Stimulated activated CD4-positive, alpha-beta T cell treated with anti-CD3 and anti-CD28 coated beads, Interleukin-12 subunit alpha, Interleukin-12 subunit beta, amount 100 ng/mL, for 24 hours (primary cell): ENCODE measurements at places on chromosomes 6 and 20.

- no peak for DNase-seq
These were observed 1.1 kb downstream of the MGME1 start for GRCh38 chr20:17969884-17970409.

DNA sequence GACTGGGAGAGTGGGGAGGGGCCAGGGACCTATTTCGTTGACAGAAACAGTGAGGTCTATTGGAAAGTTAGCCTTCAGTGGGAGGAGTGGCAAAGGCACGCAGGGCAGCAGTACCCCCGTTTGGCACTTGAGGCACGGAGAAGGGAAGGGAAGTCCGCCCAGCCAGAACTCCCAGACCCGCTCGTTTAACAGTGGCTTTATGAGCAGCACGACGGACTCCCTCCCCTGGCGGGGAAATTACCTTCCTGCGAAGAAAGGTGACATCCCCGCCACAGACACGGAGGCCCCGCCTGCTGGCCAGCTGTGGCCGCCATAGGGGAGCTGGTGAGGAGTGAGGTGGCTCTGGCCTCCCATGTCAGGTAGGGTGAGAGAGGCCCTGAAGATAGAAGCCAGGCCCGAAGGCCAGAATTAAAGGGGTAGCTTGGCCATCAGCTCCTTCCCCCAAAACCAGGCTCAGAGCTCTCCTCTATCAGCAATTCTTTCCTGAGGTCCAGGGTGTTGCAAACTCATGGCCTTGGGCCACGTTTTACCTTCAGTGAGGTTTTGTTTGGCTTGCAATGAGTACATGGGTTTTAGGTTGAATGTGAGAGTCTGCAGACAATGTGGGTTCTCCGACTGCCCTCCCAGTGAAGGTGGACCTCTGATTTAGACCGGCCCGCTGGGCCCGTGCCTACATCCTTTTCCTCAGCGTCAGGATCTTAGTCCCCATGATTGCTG, 123.7 kb downstream of the MRPL14 start:
- no peak for DNase-seq

DNA sequence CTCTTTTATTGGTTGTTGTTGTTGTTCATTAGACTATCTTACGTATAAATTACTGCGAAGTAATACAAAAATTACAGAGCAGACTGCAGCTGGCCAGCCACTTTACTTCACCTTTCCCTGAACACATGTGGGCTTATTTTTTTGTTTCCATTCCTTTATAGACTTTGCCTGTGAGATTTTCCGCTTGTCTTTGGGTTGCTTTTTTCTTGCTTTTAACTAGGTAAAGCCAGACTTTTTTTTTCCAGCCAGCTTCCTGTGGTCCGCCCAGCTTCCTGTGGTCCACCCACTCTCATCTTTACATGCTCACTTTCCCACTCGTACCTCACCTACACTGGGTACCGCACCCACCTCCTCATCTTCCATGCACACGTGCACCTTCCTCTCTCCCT, 79.0 kb downstream of the IPCEF1 start:
- no peak for DNase-seq

DNA sequence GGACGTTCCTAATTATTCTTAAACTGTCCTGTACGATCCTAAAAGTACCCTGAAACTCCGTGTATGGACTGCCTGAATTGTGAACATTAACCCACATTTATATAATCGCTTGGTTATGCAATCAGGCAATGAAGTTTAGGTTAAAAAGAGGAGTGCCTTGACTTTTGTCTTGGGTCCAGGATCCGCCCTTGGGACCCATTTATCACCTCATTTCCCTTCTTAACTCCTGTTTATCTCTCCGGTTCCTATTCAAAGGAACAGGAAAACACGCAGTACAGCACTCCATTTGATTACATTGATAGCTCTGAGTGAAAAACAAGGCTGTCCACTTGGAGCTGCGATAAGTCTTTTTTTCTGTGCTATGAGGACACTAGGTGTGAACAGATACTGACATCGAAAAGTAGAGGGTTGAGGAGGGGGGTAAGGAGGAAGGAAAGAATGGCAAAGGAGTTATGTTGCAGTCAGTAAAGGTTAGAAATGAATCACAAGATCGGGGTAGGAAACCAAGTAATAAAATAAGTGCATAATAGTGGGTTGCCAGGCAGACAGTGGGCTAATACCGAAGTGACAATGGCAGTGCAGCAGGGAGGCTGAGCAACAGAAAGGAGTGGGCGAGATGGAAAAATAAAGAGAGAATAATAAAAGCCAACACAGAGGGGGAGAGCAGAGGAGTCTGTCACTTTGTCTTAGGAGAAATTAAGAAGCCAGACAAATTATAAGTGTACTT, 15.9 kb upstream of the PCK1 start:
- DNase-seq = no peak

GRCh38 chr6:130000526-130001421, 17.6 kb upstream of the L3MBTL3 start:
- DNase-seq = no peak

- DNase-seq = no peak
These were observed 1274.2 kb upstream of the GJE1 start for GRCh38 chr6:140858381-140858971.

GRCh38 chr6:90169374-90169773, 127.3 kb downstream of the BACH2 start:
- no peak for DNase-seq

- DNase-seq = no peak
These were observed 162.3 kb downstream of the UTRN start for GRCh38 chr6:144447472-144447871.

DNA sequence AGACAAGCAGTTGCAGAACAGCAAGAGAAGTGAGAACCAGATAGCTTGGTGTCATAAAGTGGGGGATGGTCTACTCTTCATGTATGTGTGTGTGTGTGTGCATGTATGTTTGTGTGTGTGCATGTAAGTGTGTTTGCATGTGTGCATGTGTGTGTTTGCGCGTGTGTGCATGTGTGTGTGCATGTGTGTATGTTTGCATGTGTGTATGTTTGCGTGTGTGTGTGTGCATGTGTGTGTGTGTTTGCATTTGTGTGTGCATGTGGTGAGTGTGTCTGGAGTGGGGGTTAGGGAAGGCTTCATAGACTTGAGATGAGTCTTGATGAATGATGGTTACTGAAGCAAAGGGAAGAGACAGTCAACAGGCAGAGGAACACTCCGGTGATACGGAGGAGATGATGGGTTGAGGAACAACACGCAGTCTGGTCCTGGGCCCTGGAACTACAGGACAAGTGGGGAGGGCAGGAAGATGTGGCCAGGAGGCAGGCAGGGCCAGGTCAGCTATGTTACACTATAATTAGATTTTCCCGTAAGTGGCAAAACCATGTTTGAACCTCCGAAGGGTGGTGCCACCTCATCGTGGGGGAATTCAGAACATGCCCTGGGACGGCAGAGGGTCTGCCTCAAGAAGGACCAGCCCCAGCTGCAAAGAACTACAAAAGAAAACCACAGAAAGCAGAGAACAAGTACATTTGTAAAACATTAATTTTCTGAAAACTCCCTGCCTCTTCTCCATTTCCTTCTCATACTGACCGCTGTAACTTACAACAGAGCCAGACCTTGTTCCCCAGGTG, 38.7 kb upstream of the PDE10A start:
- DNase-seq = no peak

DNA sequence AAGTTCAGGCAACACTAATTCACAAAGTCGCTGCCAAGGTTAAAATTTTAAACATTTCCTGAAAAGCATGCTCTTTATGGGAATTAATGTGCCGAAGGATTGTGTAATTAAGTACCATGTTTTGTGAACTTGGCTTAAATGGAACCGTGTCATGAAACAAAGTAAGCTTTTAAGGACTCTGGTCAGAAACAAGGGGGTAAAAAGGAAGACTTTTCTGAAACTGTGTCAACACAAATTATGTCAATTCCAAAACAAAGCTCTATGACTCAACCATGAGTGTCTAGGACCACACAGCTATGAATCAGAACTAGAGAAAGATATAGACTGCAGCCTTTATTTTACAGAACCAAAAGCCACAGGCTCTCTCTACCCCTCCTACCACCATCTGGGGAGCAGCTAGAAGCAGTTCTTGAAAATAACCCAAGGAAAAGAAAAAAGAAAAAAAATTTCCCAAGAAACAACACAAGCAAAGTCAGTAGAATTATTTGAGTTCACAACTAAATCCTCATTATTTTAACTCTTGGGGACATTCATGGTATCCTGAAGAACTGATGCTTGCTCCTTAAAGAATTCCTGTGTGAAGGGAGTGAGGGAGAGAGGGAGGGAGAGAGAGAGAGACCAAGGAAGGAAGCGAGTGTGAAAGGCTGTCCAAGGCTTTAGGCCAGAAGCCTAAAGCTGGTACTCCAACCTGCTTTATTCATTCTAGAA, 81.9 kb downstream of the ZMYND8 start:
- DNase-seq = no peak

- no peak for DNase-seq
These were observed 476 bp upstream of the CLIC5 start for GRCh38 chr6:46016063-46016608.

DNA sequence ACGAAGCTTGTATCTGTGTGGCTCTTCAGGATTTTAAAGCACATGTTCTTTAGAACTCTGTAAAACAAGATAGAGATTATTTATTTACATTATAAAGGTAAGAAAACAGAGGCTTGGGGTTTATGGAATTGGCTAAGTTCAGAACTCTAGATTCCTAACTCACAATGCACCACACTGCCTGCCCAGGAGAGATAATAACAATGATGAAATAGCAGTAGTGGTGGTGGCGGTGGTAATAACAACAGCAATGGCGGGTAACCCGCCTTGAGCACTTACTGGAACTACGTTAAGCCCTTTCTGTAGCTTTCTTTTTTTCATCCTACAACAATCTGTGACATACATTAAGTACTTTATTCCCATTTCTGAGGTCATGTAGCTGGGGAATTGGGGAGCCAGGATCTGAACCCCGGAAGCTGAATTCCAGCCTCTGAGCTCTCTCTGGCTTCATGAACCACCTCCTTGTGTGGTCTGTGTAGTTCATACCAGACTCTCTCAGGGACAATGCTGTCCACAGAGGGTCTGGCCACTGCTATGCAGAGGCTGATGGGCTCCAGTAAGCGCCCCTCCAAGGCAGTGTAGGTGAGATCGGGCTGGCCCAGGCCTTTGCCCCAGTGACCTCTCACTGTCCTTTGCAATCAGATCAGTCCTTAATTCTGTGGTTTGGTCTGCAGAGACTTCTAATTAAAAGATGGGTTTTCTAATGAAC, 260.9 kb downstream of the SLC24A3 start:
- no peak for DNase-seq

DNA sequence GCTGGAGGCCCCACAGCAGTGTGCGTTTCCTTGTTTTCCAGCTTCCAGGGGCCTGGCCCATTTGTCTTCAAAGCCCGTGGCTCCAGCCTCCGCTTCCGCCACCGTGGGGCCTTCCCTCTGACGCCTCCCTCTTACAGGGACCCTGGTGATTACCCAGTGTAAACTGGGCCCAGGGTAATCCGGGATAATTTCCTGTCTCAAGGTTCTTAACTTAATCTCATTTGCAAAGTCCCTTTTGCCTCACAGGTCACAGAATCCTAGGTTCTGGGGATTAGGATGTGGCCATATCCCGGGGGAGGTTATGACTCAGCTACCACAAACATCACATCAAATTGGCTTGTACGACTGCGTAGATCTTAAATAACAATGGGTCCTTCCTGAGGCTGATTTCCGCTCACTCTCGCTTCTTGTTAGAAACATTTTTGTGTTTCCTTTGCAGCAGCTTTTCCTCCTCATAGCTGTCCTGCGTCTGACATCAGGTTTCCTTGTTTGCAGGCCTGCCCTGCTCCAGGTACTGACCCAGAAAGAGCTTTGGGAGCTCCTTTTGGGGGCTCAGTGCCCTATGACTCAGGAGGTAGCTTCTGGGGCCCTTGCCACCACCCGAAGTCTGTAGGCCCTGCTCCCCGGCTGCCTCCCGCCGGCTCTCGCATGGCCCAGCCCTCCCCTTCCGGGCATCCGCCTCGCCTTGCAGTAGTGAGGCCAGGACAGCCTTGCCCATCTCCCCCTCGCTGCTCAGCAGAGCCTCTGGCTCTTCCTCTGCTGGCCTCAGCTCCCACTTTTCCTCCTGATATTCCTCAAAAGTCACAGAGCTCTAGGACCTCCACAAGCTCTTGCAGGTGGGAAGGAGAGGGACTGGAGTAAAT, 100.5 kb downstream of the ERMARD start:
- no peak for DNase-seq

DNA sequence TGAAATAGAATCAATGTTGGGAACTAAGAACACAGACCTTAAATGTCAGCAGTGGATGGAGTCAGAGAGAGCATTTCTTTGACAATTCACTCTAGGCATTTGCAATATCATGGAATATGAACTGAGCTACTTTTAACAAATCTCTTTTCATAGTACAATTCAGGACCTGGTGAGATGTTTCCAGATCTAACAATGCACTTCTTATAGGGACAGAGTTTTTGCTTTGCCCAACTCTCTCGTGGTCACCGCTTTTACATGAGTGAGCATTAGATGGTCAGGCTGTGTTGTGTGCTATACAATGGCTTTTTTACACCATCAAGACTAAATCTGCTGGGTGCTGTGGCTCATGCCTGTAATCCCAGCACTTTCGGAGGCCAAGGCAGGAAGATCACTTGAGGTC, 233.6 kb downstream of the ATXN1 start:
- DNase-seq = no peak

DNA sequence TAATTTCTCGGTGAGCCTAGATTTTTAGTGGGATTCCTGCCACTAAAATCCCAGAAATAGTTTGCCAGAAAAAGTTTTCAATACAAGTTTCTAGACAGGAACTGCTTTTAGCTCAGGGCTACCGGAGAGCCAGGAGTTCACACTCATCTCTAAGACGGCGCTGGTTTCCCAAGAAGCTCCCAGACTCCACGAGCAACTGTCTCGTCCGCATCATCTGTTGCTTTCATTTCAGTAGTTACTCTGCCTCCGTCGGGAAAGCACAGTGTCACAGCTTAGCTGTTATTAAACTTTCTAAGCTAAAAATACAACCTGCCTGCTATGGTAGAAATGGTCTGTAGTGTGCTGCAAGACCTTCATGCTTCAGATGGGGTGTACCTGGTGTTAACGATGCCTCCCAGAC, 197.3 kb upstream of the SNX9 start:
- no peak for DNase-seq

- DNase-seq = no peak
These were observed 48.6 kb downstream of the CHMP4B start for GRCh38 chr20:33859751-33860150.

GRCh38 chr6:53896196-53896595, 101.4 kb downstream of the LRRC1 start:
- no peak for DNase-seq

DNA sequence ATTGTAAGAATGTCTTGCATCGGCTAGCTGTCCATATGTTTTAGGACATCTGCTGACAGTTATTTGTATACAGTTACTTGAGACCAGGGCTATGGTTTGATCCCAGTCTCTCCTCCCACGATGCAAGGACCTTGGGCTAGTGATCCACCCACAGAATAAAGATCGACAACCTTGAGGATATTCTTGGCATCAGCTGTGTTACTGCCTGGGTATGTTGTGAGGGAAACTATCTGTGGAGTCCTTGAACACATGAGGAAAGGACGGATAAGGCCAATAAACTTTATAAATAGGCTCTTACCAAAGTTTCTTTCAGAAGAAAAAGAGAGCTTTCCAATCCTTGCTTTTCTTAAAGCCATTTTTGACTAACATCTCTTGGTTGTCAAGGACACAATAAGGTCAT, 70.8 kb upstream of the HEY2 start:
- DNase-seq = no peak

- no peak for DNase-seq
These were observed 323.9 kb downstream of the GJA1 start for GRCh38 chr6:121759370-121759769.
